ENCODE measurements at places on chromosomes 16 and 17.

GRCh38 chr16:72721981-72722380 is 325.9 kb downstream of the ZFHX3 start:
- DNase-seq = no peak

DNA sequence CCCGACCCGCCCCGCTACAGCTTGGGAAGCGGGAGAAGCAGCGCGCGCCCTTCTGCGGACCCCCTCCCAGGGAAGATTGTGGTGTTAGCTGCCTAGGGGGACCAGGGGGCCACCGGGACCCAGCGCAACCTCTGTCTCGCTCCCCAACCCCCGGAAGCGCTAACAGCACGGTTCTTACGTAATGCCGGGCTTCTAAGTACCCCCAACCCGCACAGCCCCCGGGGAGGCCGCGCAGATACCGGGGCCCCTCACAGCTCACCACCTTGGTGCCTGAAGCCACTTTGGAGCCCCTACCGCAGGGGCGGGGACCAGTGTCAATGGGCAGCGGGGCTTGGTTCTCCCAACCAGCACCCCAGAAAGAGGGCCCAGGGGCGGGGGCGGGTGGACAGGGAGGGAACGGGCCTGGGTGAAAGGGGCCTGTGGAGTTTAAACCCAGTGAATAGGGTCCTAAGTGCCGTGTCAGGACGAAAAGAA is 348 bp downstream of the MPP2 start:
- no peak for DNase-seq

DNA sequence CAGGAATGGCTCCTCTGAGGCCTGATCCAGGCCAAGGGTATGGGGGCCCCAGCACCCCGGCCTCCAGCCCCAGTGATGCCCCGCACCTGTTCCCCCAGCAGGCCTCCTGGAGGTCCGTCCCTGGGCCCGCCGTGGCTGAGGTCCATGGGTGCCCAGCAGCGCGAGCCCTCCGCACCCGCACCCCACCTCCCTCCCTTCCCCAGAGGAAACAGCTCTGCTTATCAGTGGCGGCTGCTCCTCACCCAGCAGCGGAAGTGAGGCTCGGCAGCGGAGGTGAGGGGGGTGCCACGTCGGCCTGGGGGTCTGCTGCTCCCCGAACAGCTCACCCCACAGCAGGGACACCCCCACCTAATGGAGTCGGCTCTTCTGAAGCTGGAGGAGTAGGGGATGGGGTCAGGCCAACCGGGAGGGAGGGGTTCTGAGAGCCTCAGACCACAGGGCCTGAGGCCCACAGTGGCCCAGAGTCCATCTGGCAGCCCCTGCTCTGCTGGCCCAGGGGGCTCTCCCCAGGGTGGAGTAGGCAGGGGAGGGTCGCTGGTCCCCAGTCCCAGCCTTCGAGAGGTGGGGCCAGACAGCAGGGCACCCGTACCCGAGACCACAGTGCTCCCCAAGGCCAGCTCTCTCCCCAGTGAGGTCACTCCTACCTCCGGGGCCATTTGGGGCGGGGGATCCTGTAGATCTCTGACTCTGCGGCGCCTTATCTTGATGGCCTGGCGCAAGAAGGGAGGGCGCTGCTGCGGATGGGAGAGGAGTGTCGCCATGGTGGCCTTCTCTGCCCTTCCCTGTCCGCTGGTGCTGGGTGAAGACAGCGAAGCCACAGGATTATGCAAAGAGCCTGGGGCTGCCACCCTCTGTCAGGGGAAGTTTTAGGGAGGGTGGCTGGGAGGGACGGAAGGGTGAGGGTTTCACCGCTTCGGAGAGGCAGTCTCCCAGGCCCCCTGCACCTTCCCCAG is at the start of gene UNC13D:
Gene UNC13D (minus strand): TSS at position 828 of the 953 bp plus-strand sequence. CDS start 67 bp downstream, at position 761.
- DNase-seq = no peak

GRCh38 chr17:80361495-80362220 is 53.3 kb upstream of the ENDOV start:
- no peak for DNase-seq

GRCh38 chr17:30318155-30318554 is 15.7 kb downstream of the TMIGD1 start:
- DNase-seq = no peak

DNA sequence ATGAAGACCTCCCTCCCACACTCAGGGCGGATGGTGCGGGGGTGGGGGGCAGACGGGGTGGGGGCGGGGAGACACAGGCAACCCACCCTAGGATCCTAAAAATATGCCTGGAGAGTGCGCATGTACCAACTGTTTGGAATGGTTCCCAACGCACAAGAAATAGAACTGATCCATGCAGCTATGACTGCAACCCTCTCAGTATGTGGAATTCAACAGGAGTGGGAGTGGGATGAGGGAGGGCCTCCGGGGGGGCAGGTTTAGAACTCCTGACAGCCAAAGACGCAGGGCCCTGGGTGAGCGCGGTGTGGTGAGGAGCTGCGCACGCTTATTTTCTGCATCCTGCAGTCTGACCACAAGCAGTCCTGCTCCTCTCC is 1.1 kb upstream of the P2RX5 start:
- no peak for DNase-seq

DNA sequence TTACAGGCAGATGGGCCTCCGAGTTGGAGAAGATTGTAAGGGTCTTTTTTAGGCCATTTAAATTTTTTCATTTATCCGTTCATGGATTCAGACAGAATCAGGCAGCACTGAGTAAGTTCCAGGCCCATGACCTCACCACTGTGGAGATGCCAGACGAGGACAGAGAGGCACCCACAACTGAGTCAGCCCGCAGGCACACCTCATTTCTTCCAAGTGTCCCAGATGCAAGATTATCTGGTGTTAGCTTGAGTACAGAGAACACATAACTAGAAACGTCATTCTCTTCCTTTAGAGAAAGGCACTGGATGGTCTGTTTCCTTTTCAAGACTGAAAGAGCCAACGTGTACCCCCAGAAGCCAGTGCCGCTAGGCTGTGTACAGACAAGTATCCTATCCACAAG is 16.9 kb downstream of the CLEC16A start:
- DNase-seq = no peak

GRCh38 chr17:29593591-29594518 is 923 bp downstream of the ANKRD13B start:
- no peak for DNase-seq

DNA sequence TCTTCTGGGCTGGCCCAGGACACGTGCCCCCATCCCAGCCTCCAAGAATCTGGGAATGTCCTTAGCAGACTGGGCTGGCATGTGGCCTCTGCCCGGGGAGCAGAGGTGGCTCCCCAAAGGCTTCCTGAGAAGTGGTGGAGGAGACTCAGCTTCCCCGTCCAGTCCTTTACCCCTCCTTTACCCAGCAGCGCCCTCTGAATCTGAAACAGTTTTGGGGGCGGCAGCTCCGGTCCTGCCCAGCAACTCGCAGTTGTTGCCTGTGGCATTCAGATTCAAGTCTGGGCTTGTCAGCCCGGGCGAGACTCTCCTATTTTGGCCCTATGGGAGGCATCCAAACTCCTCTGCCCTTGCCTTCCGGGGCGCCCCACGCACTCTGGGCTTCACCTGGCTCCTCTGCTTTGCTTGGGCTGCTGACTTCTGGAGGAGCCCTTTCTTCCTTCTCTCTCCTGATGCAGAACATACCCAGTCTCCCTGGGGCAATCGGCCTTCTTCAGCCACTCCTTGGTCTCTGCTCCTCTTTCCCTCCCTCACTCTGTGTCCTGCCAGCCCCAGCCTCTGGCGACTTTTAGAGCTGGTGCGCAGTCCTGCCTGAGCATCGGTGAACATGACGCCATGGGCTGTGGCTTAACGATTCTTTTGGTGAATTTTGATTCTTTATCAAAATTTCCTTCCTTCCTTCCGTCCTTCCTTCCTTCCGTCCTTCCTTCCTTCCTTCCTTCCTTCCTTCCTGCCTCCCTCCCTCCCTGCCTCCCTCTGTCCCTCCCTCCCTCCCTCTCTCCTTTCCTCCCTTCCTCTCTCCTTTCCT is 55.2 kb downstream of the CMIP start:
- DNase-seq = no peak

DNA sequence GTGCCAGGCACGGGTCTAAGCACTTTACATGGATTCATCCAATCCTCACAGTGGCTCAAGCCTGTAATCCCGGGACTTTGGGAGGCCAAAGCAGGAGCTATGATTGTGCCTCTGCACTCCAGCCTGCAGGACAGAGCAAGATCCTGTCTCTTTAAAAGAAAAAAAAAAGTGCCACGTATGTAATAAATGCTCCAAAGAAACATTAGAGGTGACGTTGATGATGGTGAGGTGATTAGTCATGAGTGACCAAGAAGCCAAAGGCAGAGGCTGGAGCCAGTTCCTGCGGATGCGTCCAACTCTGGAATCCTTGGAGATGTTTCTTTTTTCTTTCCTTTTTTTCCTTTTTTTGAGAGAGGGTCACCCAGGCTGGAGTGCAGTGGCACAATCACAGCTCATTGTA is 59.4 kb upstream of the SIAH1 start:
- no peak for DNase-seq

DNA sequence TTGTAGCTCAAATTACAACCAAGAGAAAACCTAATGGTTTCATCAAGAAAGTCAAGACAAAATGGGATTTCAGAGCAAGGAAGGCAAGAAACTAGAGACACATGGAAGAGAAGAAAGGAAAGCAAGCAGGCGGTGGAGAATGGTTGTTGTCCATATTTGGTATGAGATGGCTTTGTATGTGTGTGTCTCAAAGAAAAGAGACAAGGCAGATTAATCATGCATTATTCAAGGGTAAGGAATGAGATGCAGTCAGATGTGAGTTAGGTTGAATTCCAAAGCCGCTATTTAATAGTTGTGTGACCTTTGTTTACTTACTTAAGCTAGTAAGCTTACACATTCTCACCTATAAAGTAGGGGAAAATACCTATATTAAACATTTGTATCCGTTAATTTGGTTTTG is 1029.6 kb downstream of the CDH11 start:
- DNase-seq = no peak

DNA sequence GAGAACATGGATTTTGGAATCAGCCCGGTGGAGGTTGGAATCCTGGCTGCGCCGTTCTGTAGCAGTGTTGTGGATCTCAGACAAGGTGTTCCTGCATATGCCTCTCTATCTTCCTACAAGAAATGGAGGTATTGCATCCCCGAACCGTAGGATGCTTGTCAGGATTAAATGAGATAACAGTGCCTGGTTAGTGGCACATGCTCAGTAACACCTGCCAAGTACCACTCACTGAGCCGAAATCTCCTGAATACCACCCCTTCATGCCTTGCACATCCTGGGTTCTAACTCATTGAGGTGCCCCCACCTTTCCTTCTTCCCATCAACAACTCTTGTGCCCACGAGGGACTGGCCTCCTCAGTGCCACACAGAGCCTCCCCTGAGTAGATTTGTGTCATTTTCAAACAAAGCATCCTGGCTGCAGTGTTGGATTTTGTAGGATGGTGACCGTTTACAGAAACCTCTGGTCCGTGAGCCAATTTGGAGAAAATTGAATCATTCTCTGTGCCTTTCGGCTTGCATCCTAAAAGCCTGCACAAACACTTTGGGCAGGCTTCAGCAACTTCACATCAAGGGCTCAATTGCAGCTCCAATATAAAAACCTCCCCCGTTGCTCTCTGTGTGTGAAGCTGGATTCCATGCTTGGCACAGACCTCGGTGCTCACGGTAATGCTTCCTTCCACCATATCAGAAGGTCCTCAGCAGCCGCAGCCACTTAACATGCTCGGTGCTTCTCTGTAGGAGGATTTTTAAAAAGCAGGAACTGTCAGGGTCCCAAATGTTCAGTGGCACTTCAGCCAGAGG is 84.2 kb downstream of the WWOX start:
- DNase-seq = no peak

GRCh38 chr17:61474235-61474927 is 22.2 kb downstream of the TBX4 start:
- DNase-seq = no peak

GRCh38 chr16:27585200-27585599 is 35.3 kb downstream of the KATNIP start:
- DNase-seq = no peak

DNA sequence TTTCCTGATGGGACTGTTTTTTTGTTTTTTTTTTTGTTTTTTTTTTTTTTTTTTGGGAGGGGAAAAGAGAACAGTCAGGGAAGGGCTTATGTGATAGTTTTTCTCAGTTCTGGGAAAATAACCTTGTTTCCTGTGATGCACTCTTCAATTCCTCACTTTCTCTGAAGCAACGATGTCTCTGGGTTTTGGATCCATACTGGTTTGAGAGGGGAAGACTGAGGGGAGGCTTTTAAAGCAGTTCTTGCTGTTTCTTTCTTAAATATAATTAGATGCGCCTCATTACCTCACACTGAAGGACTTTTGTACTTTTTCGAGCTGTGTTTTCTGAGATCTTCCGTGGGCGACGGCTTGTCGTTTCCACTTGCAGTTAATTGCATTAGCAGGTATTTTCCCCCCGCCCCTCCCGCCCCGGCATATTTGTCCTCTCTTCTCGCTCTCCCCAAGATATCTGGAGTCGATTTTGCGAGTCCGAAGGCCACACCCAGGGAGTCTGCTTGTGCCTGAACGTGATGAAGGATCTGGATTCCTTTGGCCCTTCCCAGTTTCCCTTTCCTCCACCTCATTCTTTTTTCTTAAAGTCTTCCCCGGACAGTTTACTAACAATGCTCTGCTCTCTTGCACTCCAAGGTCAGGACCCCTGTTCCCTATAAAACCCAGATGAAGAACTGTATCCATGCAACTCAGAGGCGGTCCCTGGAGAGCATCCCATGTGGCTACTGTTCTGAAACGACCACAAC is 125.2 kb upstream of the ZFHX3 start:
- DNase-seq = no peak

DNA sequence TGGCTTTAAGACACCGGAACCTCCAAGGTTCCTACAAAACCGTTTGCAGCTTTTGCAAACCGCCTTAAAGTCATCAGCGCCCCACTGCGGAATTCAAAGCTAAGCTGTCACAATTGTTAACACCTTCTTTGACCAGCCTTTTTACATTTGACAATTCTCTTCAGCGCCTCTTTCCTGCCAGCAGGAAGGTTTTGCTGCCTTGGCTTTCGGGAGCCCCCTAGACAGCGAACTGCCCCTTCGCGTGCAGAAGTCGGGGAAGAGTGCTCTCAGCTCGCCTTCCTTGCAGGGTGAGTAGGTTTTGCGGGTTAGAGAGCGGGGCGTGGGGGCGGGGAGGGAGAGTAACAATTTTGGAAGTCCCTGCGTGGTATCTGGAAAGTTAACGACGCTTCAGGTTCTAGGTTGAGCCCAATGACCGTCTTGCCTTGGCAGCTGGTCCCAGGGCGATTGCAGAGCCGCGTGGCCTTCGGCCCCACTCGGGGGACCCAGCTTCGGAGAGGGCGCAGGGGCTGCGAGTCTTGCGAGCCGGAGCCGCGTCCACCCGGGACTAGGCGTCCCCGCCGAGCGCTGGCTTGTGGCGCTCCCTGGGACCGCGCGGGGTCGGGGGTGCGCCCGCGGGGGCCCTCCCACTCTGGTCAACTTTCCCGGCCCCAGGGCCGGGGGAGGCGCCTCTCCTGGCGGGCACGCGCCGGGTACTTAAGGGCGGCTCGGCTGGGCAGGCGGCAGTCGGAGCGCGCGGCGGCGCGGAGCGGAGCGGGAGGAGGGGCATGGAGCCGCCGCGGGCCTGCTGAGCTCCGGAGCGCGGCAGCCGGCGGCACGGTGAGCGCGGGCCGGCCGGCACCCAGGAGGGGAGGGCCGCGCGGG is at the start of gene HAS3:
Gene HAS3 (plus strand): TSS at position 153 of the 861 bp plus-strand sequence. CDS start 3,743 bp downstream, outside the sequence.
- no peak for DNase-seq

Measured in stimulated activated CD8-positive, alpha-beta memory T cell treated with anti-CD3 and anti-CD28 coated beads, Interleukin-4, amount 100 ng/mL, for 1 hour (primary cell).